Parietal lobe (tissue), 2 donors: ENCODE measurements at places on chromosomes 6 and 20. TPM values are rescaled to one million over a fixed set of nuclear protein-coding genes. Genes with fewer than 3 reads are reported as not detected.

The ULBP2 gene
- 3.4 TPM for total RNA-seq

The PLEKHG1 gene
- total RNA-seq: 9.4 TPM

The ADTRP gene
- total RNA-seq: 3.1 TPM

The SUMO4 gene
- total RNA-seq: 19.4 TPM

The OOEP gene
- total RNA-seq: not detected

The ZC2HC1B gene
- not detected for total RNA-seq

The SLC2A4RG gene
- total RNA-seq: 3.4 TPM

The C6orf118 gene
- 23.5 TPM for total RNA-seq

The ROMO1 gene
- total RNA-seq: 35.1 TPM
